ENCODE measurements at places on chromosomes 4 and X.

DNA sequence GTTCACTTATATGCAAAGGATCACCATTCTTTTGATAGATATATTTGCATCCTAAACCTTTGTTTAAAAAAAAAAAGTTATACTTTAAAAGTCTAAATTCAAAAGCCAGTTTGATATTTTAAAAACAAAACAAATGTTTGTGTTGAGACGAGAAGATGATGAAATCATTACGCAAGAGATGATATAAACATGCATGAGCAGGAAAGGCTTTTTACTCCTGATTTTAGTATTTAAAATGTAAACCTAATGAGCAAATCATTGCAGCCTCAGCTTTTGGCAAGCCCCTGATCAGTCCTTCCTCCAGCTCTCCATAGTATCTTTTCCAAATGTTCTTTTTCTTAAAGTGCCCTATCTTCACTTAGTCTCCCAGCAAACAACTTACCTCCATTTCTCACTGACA lies 115.6 kb downstream of the ARAP2 start:
- no peak for DNase-seq

GRCh38 chr4:87006426-87006675 lies 71.5 kb downstream of the AFF1 start:
- peak; percentile 52 for DNase-seq

DNA sequence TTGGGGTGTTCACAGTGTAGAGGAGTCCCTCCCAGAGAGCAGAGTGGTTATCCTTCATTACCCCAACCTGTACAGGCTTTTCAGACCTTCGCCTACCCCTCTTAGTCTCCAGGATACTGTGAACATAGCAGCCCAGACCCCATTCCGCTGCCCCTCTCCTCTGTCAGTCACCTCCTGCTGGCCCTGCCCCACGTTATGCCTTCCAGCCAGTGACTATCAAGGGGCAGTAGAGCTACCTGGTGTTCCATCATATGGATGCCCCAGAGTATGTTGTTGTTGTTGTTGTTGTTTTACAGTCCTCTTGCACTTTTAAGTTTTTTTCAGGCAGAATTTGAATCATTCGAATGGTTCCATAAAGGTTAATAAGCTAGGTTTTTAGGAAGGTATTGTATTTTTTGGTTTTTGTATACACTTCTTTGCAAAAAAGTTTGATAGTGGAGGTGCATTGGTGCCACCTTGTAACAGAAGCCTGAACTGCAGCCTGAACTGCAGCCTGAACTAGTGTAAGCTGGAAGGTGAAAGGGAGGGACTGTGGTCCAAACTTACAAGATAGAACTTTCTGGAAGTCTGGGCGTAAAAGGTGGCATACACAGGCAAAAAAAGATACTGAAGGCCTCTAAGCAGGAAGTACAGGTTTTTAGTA lies 101.4 kb upstream of the RAB40AL start:
- DNase-seq = no peak

DNA sequence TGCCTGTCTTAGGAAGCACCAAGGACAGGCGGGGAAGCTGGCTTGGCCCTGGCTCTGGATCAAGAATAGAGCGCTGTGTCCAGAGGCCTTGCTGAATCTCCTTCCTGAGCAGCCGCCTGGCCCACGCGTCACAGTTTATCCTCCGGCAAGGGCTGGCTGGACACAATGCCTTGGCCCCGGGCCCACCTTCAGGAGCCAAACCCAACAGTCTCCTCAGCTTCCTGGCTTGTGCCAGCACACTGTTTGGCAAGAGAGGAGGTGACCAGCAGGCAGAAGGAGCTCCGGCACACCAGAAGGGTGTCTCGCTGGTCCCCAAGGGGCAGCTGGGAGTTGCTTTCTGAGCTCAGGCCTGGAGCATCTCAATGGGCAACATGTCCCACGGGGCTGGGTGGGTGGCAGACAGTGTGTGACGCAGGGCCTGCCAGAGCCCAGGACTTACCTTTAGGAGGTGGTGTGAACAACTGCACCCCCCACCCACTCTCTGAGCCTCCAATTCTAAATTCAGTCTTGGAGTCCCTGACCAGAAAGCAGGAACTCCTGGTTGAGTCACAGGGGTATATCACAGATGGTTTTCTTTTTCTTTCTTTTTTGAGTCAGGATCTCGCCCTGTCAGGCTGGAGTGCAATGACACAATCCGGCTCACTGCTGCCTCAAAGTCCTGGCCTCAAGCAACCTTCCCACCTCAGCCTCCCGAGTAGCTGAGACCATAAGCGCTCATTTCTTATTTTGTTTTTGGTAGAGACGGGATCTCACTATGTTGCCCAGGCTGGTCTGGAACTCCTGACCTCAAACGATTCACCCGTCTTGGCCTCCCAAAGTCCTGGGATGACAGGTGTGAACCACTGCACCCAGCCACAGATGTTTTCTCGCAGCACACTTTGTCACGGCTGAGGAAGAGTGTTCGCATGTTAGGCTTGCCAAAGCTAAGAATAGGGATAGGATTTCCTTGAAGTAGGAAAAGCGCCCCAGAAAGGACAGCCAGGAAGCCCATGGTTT lies 361.2 kb downstream of the BCOR start:
- peak; percentile 3 for DNase-seq
